ENCODE measurements at places on chromosomes 3 and 15.

DNA sequence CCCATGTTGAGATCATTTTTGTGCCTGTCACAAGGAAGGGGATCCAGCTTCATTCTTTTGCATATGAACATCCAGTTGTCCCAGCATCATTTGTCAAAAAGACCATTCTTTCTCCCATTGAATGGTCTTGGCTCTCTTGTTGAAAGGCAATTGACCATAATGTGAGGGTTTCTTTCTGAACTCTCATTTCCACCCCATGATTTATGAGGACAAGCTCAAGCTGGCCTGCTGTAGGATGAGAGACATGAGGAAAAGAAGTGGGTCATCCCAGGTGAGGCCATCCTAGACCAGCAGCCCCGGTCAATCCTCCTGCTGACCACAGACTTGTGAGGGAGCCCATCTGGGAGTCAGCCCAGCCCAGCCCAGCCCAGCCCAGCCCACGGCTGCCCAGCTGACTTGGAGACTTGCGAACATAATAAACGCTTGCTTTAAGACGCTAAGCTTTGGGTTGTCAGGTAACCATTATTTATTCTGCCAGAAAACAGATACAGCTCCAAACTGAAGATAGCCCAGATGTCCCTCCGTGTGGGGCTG lies 69.0 kb downstream of the LINGO1 start:
- DNase-seq = no peak

DNA sequence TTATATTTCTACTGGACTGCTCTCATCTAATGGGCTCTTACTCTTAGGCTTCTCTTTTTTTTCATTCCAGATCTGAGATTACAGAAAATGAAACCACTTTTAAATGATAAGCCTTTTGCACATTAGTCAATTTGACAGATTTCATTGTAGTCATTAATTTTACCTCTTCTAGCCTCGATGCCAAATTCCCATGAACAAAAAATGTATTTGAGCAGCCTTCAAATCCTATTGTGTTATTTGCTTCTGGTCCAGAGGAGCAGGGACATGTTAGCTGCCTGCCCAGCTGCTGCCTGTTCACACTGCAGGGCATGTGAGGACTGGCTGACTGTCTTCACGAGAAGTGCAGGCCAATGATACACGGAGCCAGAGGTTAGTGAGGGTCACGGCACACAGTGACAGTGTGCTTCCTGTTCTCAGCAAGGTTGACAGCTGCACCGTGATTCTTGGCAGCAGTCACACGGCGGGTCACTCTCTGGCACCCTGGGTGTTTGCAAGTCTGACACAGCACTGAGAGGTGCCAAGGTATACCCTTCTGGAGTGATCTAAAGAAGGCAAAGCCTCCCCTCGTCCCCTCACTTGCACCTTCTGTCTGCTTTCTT lies 40.8 kb downstream of the KAT2B start:
- DNase-seq = no peak

DNA sequence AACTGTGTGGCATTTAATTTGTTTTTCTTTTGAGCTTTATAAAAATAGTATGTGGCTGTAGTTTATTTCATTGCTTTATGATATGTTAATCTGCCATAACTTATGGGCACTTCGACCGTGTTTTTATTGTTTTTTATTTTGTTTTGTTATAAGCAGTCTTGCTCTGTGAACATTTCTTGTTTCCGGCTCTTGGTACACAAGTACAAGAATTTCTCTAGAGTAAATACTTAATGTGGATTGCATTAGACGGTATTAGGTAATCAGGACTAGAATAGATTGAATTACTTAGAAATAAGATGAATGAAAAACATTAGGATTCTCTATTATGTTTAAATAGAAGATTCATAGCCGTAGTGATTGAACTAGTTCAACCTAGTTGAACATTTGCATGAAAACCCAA lies 2.1 kb downstream of the ZFAND6 start:
- DNase-seq = peak; percentile 27

- no peak for DNase-seq
Observed at GRCh38 chr3:187746442-187747281, 1.4 kb upstream of the BCL6 start.

DNA sequence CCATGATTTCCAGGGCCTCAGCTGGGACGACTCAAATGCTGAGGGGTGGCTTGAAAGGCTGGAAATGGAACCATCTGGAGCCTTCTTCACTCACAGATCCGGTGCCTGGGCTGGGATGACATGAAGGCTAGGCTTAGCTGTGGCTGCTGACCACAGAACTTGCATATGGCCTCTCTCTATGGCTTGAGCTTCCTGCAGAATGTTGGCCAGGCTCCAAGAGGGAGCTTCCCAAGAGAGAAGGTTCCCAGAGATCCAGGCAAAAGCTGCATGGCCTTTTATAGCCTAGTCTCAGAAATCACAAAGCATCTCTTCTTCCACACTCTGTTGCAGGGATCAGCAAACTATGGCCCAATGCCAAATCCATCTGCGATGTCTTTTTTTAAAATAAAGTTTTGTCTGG lies 44.8 kb downstream of the GATM start:
- DNase-seq = no peak

DNA sequence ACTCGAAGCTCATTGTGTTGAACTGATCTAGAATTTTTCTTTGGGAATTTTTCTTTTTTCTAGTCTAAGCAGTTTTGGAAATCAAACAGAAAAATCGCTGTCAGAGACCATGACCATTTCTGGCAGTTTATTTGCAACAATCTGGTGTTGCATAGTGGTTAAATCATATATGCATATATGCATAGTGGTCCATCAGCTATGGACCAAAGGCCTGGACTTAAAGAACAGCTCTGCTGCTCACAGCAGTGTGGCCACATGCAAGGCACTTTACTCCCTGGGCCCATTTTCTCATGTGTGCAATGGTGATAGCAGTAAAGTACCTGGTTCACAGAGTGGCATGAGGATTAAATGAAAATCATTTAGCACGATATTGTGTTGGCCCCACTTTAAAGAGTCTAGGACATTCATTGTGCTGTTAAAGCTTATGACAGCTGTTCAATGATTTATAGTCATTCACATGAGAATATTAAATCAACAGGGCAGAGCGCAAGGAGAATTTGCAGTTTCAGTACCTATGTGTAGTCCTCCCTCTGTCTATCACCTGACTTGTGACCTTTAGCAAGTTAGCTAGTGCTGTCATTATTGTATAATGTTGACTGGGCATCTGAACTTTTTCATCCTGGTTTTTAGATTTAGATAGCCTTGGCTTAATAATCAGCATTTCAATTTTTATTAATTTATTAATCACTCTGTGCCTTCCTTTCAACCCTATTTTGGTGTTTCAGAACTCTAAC lies 46.4 kb downstream of the BLM start:
- no peak for DNase-seq

- DNase-seq = no peak
Observed at GRCh38 chr3:126937973-126938372, 44.9 kb upstream of the PLXNA1 start.

DNA sequence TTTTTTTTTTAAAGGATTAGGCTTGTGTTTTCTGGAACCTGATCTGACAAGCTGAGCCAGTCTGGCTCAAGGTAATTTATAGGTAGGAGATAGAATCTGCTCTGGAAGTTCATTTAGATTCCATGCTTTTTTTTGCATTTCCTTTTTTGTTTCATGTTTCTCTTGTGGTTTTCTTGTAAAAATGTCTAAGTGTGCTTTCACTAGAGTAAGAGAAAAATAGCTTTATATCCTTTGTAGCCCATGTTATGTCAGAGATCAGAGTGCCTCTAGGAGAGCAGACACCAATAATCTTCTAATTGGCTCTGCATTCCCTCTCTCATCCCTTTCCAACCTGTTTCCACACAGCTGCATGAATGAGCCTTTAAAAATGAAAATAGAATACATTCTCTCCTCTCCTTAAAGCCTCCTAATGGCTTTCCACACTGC lies 389.8 kb upstream of the KCNMB2 start:
- peak; percentile 7 for DNase-seq

DNA sequence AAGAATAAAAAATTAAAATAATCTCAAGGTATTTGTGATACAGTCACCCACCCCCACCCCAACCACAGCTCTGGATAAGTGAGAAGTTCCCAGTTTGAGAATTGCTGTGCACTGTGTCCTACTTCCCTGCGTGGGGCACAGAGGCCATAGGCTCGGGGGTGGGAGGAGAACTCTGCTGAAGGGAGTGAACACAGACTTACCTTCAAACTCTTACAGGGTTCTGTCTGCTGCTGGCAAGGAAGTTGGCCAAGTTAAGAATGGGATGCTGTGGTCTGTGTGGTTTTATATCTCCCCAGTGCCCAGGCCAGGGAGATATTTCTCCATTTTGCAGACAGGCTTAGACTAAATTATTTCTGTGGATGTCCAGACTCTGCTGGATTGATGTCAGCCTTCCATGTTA lies 37.6 kb downstream of the SPTSSB start:
- DNase-seq = no peak

DNA sequence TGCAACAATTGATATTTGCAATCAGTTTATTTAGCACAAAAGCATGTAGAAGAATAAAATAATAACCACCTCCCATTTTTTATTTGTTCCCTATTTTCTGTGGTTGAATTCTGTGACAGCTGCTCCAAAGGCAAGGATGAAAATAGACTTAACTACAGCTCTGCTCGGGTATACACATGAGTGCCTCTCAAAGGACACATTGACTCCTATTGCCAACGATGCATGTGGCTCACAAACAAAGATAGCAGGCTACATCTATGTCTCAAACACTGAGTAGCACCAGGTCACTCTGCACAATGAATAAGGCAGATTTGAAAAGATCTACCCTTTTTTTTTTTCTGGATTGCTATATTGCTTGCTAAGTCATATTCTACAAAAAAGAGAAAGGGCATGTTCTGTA lies 612.9 kb downstream of the ROBO1 start:
- DNase-seq = no peak

GRCh38 chr15:28075573-28075972 lies 23.5 kb downstream of the OCA2 start:
- no peak for DNase-seq

- no peak for DNase-seq
Observed at GRCh38 chr15:65176056-65176455, 9.1 kb downstream of the CLPX start.

DNA sequence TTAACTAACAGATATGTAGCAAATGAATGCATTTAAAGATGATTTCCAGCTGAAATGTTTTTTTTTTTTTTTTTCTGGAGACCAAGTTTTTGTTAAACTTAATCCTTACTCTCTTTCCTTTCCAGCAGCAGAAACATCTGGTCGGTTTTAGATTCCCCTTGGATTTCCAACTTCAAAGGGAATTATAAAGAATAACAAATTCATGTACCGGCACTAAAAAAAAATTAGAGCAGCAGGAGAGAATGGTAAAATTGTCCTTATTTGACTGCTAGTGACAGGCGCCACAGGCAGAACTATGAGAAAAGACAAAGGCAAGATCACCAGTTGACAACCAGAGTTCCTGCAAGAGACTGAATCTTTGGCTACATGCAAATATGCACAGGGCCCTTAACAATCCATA lies 393.3 kb downstream of the TIGIT start:
- no peak for DNase-seq

DNA sequence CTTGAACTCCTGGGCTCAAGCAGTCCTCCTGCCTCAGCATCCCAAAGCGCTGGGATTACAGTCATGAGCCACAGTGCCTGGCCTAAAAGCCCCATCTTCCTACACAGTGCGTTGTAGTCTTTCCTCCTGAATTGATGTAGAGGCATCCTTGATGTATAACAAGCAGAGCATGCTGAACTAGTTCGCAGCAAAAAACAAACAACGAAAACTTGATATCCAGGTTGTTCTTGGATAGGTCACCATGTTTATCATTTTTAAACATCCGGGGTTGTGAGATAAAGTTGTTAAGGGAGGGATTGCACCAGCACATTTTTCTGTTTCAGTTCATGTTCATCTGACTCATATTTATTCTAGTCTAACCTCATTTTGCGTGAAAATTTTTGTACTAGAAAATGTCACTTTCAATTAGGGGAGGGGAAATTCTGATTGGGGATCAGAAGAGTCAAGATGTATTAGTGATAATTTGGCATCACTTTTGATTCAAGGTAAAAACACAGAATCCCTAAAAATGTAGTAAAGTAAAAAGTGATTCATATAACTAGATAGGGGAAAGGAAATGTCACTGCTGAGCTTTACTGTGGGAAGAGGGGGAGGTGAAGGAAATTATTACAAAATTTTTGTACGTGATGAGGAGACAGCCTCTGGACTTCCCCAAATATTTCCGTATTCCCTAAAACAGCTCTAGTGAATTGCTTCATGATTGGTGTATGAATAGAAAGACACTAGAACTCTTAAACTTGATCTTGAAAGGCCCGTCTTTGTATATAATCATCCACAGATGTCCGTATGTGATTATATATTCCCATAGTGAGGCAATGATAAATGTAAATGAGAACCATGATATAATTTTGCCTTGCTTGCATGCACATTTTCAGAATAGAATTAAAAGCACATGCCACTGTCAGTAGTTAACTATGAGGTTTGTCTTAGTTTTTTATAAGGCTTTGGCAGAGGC lies 22.9 kb downstream of the RAB8B start:
- peak; percentile 47 for DNase-seq

DNA sequence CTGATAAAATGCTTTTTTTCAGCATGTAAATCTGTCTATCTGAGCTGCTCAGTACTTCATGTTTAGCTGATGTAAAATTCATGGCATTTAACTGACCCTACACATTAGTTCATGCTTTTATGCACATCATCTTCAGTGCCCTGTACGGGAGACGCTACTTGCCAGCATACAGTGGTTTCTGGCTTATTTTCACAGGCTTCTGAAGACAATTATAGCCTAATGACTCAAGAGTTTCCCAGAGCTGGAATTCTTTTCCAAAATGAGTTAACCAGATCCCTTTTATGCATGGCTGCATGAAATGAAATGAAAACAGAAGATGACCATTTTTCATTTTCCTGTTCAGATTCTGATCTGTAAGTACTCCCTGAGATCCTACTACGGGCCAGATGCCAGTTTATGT lies 1061.5 kb downstream of the ROBO2 start:
- no peak for DNase-seq

DNA sequence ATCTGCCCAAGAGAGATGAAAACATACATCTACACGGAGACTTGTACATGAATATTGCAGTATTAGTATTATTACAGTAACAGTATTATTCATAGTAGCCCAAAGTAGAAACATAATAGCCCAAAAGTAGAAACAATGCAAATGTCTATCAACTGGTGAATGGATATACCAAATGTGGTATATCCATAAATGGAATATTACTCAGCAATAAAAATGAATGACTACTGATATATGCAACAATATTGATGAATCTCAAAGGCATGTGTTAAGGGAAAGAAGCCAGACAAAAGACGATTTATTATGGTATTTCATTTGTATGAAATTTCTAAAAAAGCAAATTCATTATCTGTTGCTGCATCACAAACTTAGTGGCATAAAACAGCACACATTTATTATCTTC lies 23.5 kb upstream of the ZNF639 start:
- DNase-seq = no peak

DNA sequence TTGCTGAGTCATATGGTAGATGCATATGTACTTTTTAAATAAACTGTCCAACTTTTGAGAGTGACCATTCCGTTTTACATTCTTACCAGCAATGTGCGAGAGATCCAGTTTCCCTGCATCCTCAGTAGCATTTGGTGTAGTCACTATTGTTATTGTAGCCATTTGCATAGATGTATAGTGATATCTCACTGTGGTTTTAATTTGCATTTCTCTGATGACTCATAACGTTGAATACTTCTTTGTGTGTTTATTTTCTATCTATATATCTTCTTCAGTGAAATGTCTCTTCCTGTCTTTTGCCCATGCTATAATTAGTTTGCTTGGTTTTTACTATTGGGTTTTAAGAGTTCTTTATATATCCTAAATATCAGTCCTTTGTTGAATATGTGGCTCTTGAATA lies 255.7 kb upstream of the GRM7 start:
- DNase-seq = no peak
